ENCODE measurements at places on chromosomes 7 and 10. TPM values are rescaled to one million over a fixed set of nuclear protein-coding genes. Genes with fewer than 3 reads are reported as not detected.

SDHAF3 gene
- total RNA-seq: 34.6 TPM

DNA sequence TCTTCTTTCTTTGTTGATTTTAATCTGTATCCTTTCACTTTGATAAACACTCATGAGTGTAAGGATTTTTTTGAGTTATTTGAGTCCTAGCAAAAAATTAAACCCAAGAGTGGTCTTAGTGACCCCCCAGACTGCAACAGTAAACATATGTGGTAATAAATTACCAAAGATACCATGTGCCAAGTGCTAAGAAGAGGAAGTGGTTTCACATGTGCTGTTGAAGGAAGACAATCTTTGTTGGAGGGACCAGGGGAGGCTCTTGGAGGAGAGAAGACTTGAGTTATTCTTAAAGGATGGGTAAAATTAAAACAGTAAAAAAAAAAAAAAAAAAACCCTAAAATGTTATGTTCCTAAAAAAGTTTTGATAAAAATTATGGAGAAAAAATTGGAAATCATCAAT, 150.2 kb downstream of the SEC23IP start:
- no peak for DNase-seq

ARL4A gene
- total RNA-seq: 37.0 TPM

GRCh38 chr10:123663522-123663921, 2.6 kb upstream of the GPR26 start:
- no peak for DNase-seq

DNA sequence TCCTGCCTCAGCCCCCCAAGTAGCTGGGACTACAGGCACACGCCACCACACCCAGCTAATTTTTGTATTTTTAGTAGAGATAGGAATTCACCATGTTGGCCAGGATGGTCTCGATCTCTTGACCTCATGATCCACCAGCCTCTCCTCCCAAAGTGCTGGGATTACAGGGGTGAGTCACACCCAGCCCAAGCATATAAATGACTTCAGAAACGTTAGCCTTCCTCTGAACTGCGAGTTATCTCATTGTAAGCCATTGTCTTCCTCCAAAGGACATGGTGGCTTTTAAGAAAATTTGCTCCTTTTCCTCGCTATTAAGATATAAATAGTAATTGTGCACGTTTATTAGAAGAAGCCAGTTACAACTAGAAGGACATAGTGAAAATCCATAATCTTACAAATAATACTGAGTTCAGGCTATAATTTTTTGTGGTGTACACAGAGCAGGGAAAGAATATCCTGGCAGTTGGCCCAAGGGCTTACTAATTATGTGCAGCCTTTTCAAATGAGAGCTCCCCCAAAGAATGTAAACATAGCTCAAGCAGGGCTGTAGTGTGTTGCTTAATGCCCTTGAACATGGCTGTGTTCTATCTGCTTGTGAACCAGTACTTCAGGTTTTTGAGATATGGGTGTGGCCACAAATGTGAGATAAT, 495.8 kb downstream of the PARD3 start:
- DNase-seq: peak; percentile 88
